ENCODE measurements at places on chromosomes 2 and 18.

DNA sequence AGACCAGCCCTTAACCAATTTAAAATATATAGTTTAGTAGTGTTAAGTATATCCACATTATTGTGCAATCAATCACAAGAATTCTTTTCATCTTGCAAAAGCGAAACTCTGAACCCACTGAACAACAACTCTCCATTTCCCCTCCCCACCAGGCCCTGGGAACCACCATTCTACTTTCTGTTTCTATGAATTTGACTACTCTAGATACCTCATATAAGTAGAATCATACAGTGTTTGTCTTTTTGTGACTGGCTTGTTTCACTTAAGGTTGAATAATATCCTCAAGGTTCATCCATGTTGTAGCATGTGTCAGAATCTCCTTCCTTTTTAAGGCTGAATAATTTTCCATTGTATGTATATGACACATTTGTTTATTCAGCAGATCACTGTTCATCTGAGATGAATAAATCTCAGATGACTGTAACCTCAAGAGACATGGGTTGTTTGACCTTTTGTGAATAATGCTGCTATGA is 8.1 kb upstream of the SOS1 start:
- DNase-seq: no peak

DNA sequence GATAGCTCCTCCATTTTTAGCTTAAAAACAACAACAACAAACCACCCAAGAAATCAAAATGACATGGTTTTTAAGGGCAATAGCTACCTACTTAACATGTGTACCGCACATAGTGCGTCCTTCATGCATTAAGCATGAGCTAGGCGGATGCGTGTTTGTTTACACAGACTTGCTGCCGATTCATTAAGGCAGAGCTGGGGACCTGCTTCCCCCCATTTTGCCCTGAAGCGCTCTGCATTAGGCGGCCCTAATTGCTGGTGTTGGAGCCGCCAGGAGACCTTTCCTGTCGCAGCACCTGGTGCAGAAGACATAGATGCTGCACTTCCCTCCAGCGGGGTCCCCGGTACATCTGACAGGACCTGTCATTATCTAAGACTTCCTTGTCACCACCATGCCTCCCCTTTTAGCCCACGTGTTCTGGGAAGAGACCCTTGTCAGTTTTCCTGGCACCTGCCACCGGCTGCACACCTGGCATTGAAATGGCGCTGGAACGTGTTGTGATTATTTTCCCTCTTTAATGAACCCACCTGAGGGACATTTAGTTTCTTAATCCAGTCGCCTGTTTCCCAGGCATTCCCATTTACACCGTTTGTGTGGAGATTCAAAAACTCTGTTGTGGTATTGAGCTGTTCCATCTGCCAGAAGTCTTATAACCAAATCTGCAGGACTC is 261.1 kb upstream of the RAB12 start:
- DNase-seq: no peak

- DNase-seq: no peak
Observed at GRCh38 chr2:38243186-38243880, 133.7 kb downstream of the ATL2 start.

GRCh38 chr2:34419856-34420255 is 820.8 kb upstream of the FAM98A start:
- DNase-seq: no peak

- DNase-seq: no peak
Observed at GRCh38 chr2:239266434-239266766, 134.4 kb downstream of the HDAC4 start.

- DNase-seq: no peak
Observed at GRCh38 chr2:5617796-5618195, 74.4 kb upstream of the SOX11 start.

- DNase-seq: no peak
Observed at GRCh38 chr2:48607307-48608014, 10.2 kb upstream of the GTF2A1L start.

- DNase-seq: no peak
Observed at GRCh38 chr18:31996007-31996406, 22.6 kb upstream of the RNF125 start.

DNA sequence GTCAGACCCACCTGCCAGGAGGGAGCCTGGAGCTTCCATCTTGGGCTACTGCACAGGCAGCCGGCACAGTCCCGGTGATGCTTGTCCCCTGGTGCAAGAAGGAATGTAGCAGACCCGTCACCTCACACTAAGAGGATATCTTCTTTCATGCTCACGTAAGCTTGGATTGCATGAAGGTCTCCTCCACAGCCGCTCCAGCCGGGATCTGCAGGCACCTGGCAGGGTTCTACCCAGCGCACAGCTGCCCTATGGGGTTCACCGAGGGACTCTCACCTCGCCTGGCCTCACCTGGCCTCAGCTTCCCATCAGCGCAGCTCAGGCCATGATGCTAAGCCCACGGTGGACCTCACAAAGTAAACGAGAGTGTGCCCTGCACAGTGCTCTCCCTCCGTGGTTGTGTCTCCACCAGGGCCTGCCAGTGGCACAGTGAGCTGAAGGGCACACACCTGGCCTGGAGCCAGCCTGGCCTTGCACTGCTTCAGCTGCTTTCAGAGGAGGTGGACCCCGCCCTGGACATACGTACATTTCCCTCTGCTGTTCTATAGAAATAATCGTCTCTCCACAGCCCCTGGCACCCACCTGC is 239.1 kb downstream of the SEPTIN10 start:
- DNase-seq: no peak

GRCh38 chr2:224268441-224268840 is 133.5 kb downstream of the FAM124B start:
- DNase-seq: peak; percentile 77

Data from AG09319 (cell line).